SK-N-SH (cell line): ENCODE measurements at places on chromosomes 6 and 20.

- DNase-seq, result no peak
Observed at GRCh38 chr6:7042056-7042653, 65.6 kb upstream of the RREB1 start.

DNA sequence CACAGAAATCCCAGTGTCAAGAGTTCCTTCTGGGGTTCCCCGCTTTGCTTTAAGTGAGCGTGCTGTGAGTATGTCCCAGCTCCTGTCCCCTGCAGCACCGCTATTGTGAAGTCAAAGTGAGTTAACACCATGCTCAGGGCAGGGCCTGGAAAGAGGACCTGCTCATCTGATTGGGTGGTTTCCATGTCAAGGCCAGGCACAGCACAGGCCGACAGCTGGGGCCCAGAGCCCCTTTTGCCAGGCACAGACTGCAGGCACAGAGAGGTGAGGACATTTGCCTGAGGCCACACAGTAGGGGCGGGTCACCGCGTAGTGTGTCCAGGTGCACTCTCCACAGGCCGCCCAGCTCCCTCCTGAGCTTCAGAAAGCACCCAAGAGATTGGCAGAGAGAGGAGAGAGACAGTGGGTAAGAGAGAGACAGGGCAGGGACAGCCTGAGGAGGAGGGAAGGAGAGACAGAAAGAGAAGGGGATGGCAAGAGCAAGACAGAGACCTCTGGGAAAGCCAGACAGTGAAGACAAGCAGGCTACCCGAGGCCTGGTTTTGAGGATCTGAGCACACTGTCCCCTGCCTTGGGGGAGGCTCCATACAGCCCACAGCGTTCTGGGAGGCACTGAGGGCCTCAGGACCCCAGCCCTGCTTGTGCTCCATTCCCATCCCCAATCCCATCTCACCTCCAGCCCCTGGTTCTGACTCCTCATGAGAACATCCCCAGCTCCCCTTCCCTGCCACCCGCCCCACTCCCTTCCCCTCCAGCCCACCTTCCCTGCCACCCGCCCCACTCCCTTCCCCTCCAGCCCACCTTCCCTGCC, 6.5 kb upstream of the BPIFB1 start:
- peak; percentile 55 for DNase-seq

- no peak for DNase-seq
Observed at GRCh38 chr6:125728739-125729138, 20.7 kb upstream of the HEY2 start.

GRCh38 chr20:48164566-48165400, 379.5 kb upstream of the SULF2 start:
- DNase-seq, result no peak

DNA sequence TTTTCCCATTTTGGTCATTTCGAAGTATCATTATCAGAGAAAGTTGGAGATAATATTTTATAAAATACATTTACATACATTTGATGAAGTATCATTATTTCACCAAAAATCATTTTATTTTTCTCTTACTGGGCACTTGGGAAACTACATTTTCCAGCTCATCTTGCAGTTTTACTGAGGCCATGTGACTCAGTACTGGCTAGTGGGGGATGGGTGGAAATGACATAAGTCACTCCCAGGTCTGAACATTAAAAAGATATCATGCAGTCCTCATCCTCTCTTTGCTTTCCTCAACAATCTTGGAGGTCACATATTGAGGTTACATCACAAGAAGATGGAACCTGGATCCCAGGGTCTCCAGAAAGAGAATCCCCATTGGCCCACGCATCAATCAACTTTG, 84.1 kb downstream of the CD24 start:
- no peak for DNase-seq

DNA sequence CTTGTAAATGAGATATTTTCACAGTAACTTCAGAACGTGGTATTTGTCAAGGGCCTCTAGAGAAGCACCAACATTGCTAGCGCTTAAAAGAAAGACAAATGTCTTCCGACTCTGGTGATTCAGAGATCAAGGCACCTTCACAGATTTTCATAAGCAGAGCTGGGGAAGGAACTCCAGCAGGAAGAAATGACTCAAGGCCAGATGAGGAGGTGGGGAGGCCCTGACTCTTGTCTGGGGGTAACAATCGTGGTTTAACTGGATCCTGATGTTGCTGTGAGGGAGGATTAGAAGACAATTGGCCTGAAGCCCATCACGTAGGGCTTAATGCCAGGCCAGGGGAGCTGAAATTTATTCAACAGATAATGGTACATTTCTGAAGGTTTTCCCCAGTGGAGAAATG, 122.9 kb upstream of the QKI start:
- no peak for DNase-seq

DNA sequence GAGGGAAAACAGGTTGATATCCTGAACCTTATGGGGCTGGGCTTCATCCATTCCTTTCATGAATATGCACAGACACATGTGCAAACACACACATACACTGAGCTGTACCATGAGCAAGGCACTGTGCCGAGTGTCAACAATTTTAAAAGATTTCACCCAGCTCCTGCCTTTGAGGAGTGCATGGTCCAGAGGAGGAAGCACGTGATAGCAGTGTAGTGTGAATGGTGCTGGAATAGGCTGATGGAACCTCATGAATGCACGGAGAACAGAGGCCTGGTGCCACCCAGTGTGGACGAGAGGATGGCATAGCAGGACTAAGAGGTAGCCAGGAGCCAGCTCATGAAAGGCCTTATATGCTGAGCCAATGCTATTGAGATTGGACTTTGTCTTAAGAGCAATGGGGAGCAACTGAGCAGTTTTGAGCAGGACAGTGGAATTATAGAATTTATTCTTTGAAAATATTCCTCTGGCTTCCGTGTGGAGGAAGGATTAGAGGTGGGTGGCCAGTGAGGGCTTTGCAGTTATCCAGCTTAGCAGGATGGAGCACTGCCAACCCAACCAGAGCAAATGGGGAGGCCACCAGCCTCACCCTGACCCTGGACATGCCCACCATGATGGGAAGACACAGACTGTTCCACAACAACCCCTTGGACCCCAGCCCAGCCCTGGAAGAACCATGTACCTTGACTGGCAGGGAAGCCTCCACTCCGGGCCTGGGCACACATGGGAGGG, 84.4 kb downstream of the UNC5CL start:
- DNase-seq, result no peak

DNA sequence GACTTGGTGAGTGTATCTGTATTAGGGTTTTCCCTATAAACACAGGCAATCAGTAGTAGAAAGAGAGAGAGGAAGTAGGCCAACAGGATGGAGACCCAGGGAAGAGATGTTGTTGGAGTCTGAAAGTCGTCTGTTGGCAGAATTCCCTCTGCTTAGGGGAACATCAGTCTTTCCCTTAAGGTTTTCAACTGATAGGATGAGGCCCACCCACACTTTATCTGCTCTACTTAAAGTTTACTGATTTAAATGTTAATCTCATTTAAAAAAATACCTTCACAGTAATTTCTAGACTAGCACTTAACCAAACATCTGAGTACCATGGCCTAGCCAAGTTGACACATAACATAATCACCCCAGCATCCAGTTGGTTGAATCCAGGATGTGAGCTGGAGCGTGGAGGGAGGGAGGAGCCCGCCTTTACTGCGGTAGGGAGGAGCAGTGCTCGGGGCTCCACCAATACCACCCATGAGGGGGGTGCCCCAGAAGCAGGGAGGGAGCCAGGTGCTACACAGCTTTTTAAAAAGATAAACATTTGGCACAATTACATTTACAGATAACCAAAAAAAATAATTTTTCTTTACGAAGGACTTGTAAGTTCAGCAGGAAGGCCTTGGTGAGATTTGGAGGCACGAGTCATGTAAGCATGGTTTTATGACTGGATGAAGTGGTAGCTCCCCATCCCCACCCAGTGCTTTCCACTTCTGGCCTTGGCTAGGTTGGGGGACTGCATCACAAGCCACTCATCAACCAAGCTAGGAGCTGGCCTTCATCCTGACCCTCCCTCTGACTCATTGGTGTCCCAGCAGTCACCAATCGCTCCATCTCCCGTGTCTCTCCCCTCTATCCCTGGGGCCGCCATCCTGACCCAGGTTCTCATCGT, 18.4 kb upstream of the SNX9 start:
- DNase-seq, result no peak

DNA sequence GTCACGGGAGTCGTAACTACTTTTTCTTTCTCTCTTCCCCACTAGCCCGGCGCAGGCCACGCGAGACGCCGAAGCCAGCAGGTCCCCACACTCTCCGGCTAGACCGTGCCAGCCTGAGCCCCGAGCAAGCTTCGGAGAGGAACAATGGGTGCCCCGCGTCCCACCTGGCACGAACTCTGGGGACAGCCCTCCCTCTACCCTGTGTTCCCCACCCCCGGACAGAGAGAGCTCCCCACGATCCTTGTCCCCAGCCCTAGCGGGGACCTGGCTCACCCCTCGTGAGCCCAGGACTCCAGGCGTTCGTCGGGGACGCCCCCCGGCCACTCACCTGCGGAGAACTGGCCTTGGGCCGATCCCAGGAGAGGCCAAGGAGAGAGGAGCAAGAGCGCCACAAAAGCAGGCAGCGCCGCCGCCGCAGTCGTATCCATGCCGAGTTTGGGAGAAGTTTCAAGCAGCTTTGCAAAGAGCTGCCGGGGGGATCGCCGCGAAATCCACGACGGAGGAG, 416 bp downstream of the PTPRK start:
- peak; percentile 35 for DNase-seq

GRCh38 chr6:162478192-162478671, 249.3 kb downstream of the PRKN start:
- DNase-seq, result no peak

DNA sequence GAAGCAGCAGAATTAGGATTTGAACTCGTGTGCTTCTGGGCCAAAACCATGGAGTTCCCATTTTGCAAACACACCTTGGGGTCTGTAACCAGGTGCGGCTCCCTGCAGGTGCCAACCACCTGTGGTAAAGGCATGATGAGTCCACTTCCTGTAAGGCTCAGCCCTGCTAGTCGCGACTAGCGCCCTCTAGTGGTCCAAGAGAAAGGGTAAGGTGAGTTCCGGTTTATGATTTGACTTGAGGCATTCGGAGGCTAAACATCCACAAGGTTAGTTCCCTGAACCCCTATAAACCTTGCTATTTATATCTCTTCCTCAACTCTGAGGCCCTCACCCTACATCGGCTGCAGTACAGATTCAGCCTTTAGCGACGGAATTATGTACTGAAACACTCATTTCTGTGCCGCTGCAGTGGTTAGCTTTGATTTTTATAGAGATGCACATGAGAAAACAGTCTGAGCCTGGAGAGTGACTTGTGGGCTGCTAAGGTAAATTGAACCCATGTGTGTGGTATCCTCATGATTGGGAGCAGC, 173.4 kb downstream of the PLCB1 start:
- DNase-seq, result peak; percentile 25

GRCh38 chr6:53930330-53930729, 135.5 kb downstream of the LRRC1 start:
- no peak for DNase-seq

GRCh38 chr20:49395183-49395582, 87.3 kb downstream of the KCNB1 start:
- DNase-seq, result no peak

GRCh38 chr6:113170454-113170853, 686.7 kb upstream of the MARCKS start:
- DNase-seq, result no peak

GRCh38 chr20:40446888-40447287, 242.1 kb downstream of the MAFB start:
- DNase-seq, result no peak

DNA sequence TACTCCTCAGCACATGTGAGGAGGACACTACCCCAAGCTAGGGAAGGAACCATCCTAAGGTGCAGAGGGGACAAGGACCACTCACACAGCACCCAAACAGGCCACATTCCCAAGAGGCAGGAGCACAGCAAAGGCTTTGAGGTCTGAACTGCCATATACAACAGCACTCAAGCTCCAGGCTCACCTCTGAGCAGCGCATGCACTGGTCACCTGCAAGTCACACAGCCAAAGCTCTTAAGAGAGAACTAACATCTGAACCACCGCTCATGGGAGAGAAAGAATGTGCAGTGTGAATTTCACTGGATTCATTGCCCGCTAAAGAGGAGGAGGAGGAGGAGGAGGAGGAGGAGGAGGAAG, 31.0 kb downstream of the NPEPL1 start:
- no peak for DNase-seq

GRCh38 chr20:326645-327185, 1.4 kb downstream of the SOX12 start:
- DNase-seq, result no peak

GRCh38 chr6:31304683-31305082, 32.8 kb upstream of the HLA-C start:
- DNase-seq, result no peak

- no peak for DNase-seq
Observed at GRCh38 chr20:50913690-50914375, 17.4 kb downstream of the ADNP start.
